ENCODE measurements at places on chromosomes 3 and 15. TPM values are rescaled to one million over a fixed set of nuclear protein-coding genes. Genes with fewer than 3 reads are reported as not detected.

GRCh38 chr3:193407688-193408087, 29.1 kb upstream of the ATP13A5 start:
- no peak for DNase-seq

GRCh38 chr3:149368674-149369497, 8.6 kb downstream of the TM4SF1 start:
- no peak for DNase-seq

DNA sequence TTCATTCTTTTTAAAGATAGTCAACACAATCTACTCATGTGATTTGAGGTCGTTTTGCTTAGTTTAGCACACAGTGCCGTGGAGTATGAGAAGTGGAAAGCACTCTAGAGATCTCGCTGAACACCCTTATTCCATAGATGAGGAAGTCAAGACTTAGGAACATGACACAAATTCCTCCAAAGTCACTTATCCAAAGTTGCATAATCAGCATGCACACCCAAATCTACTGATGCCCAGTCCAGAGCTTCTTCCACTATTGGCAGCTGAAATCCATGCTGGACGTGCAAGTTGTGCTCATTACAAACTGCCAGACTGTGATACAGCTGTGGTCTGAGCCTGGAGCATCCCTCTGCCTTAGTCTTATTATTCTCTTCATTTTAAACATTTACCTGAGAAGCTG, 83.5 kb upstream of the ZNF280D start:
- no peak for DNase-seq

- no peak for DNase-seq
Observed at GRCh38 chr15:60906146-60906674, 322.9 kb downstream of the RORA start.

- DNase-seq, result no peak
Observed at GRCh38 chr3:106114220-106114619, 245.4 kb upstream of the CBLB start.

GRCh38 chr3:63354160-63354559, 76.1 kb downstream of the SYNPR start:
- no peak for DNase-seq

DNA sequence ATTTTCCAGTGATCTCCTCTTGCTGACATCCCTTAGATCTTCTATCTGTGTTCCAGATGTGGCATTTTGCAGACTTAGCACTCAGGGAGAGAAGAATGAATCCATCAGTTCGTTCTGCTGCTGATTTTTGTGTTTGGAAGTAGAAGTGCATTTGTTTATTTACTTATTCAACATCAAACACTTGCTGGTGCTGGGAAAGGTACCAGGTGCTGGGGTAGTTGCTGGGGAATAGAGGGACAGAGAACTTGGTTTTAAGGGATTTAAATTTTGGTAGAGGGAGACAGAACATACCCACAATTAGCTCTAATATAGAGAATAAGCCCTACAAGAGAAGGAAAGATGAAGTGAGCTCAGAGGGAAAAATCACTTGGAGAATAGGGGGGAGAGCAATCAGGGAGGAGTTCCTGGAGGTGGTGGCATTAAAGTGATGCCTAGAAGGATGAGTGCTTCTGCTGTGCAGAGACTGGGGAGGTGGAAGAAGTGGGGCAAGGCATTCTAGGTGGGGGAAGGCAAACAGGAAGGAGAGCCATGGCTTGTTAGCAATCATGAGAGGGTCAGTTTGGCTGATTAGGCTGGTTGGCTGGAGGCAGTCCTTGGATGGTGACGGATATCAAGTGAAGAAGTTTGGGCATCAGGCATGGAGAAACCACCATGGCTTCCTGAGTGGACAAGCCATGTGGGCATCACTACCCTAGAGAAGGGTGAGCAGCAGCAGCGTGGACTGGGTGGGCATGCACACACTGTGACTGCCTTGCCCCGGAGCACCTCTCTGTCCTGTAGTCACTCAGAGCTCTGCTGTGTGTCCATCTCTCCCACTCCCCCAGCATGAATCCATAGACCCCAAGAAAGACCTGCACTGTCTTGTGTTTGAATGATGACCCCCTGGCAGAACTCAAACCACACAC, 197.3 kb downstream of the OPA1 start:
- no peak for DNase-seq

DNA sequence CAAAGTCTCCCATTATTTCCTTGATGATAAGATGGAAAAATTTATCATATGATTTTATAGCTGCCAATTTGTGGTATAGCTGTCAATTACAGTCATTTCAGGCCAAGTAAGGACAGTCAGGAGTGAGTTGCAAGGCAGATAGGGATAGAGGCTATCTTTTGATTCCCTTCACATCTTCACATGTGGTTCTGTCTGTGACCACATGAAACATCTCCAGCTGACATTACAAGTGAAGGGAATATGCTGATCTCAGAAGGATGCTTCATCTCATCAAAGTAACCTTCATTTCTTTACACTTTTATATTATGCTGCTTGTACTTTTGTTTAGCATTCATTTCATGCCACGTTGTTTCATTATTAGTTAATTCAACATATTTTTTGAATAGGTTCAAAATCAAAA, 136.9 kb upstream of the CFAP20DC start:
- no peak for DNase-seq

DNA sequence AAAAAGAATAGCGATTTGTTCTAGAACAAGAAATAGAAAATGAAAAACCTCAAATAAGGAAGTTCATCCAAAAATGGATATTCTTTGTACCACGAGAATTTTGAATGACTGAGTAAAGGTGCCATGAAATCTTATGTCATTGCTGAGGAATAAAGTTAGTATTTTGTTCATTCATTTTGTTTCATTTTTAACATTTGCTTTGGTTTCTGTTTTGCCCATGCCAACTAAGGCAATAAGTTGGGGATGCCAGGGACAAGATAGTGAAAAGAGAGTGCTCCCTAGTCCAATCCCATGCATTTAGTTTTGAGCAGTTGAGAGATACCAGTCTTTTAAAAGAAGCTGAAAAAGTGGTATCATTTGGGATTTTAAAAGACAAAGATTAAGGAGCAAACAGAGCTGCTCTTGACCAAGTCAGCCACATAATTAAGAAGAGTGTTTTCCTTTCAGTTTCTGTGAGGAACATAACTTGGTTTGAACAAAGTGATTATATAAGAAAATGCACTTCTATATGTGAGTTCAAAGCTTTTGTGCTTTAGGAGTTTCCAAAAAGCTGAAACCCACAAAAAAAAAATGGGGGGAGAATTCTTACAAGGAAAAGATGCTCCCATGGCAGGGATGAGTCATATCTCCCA, 201.4 kb downstream of the PLOD2 start:
- no peak for DNase-seq

GRCh38 chr3:66348704-66349103, 127.9 kb downstream of the SLC25A26 start:
- DNase-seq, result no peak

GRCh38 chr3:68996356-68996995, 17.0 kb downstream of the EOGT start:
- no peak for DNase-seq

DNA sequence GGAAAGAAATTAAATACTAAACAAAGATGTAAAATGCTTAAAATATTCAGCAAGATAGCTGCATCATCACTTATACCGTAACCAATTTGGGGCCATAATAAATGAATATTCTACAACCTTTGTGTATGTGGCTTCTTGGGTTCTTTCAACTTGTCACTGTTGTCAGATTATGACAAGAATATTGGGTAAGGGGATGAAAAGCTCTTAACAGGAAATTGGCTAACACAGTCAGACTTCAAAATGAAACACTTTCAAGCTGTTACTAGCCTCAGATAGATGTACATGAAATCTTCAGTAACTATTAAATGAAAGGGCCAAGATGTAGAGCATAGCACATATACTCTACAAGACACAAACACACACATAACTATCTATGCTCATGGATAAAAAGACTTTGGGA, 38.7 kb upstream of the ZNF385D start:
- DNase-seq, result no peak

DNA sequence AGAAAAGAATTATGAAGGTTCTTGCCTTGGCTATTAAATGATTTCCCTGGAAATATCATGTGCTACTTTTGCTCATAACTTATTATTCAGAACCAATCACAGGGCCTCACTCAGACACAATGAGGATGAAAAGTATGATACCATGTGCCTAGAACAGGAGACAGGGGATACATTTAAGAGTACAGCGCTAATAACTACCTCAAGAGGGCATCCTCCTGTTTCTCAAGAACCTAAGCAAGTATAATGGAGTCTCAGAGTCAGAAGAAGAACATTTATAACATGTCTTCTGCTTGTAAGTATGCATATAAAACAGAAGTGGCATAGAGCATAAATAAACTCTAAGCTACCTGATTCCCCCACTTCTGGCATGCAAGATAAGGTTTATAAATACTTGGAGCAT, 125.4 kb upstream of the MME start:
- no peak for DNase-seq

DNA sequence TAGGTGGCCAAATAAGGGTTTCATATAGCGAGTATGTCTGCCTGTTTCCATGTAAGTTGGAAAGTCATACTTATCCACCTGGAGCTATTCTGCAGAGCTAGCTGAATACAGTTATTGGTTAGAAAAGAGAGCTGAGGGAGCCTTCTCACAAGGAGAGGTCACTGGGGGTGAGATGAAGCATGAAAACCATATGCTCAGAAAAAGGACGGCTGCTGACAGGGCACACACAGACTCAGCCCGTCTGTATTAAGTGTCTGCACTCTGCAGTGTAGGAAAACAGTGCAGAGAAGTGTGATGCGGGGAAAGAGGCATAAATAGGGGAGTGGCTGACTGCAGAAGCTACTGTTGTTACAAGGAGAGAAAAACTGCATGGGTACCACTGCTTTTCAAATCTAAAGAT, 58.2 kb downstream of the C3orf70 start:
- no peak for DNase-seq

DNA sequence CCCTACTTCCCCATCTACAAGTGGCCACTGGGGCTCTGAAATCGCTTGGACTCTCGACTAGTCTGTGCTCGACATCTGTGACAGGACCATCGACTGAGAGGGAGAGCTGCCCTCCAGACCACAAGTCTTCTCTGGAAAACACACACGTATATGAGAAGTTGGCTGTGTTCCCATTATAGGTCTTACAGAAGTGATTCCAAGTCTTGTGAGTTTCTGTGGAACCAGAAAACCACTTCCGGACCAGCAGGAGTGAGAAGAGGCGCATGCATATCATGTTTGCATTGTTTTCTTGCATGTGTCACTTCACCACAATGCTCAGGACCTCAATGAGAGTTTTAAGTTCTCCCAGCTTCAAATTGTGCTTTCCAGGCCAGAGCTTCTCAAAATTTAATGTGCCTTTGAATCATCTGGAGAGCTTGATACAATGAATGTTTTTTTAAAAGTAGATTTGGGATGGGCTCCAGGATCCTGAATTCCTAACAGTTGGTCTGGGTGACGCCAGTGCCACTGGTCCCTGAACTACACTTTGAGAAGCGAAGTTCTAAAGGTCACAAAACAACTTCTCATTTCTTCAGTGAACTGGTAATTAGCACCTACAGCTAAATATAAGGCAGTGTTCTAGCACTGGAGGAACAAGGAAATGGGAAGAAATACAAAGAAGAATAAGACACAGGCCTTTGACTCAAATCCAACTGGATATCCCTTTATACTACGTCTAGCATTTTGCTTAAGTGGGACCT, 15.7 kb downstream of the LIPC start:
- no peak for DNase-seq

The SLC28A1 gene
- polyA plus RNA-seq, result not detected

The CCDC54 gene
- not detected for polyA plus RNA-seq

The ECE2 gene
- polyA plus RNA-seq, result not detected

The REC114 gene
- polyA plus RNA-seq, result not detected

The GDPGP1 gene
- polyA plus RNA-seq, result 4.3 TPM
